Aorta (tissue), 5 donors: ENCODE measurements at places on chromosomes 1 and 21.

DNA sequence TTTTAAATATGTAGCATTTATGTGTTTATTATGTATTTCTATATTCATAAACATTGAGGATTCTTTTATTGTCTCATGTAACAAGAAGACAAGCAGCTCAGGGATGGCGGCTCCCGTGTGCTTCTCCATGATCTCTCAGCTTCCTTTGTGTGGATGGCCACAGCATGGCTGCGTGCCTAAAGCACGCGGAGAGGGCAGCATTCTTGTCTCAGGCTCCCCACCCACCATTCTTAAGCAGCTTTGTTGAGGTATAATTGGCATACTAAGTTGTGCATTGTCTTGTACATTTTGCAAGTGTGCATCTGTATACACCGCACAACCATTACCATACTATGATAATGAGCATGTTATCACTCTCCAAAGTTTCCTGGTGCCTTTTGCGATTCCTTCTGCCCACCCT, 81.6 kb downstream of the CAMTA1 start:
- no peak for DNase-seq

DNA sequence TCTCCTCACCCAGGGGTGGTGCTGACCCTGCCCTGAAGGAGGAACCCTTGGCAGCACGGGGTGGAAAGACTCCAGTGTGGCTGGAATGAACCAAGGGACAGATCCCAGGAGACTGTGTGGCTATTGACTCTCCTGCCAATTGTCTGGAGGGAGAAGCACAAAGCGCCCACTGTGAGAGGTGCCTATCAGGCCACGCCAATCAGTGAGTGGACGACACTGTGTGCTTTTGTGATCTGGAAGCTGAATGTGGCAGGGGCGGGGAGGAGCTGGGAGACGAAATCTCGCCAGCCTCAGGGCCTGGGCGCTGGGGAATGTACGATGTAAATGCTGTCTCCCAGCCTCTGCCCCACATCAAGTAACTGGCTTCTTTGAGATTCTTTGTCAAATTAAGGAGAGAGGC, 167.1 kb downstream of the ZBTB18 start:
- DNase-seq: no peak

GRCh38 chr1:233356705-233356987, 29.1 kb downstream of the MAP3K21 start:
- DNase-seq: no peak

- DNase-seq: no peak
These were observed 13.9 kb upstream of the BCAR3 start for GRCh38 chr1:93695411-93696005.

DNA sequence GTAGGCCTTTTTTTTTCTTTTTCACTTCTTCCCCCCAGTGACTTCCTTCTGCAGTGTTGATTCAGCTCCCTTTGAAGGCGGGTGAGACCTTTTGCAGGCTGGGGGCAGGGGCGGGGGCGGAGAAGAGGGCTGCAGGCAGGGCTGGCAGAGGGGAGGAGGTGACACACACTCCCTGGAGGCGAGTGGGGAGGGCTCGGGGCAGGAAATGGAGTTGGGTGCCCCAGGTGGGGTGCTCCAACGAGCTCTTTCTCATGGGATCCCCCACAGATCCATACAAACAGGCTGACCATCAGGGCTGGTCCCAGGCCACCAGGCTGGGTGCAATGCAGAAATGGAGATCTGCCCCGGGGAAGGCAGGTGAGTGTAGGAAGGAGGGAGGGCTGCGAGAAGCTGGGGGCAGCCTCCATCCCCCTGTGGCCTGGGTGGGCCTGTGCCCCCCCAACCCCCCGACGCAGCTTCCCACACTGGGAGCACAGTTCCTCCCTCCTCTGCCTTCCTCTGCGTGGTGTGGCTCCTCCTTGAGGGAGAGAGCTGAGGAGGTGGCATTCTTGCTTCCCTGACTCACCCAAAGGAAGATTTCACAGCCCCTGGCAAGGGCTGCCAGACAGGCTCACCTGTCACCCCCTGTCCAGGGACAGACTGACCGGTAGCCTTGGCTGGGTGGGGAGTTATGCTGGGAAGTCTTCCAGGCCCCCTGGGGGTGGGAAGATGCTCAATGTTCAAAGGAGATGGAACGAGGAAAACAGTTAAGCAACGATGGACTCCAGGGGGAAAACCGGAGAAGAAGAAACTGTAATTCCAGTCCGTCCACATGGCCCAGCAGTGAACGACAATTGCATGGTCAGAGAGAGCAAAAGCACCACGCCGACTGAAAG, 7.1 kb upstream of the ITGB2 start:
- peak; percentile 78 for DNase-seq

- no peak for DNase-seq
These were observed 4.4 kb upstream of the XPR1 start for GRCh38 chr1:180627411-180627810.

DNA sequence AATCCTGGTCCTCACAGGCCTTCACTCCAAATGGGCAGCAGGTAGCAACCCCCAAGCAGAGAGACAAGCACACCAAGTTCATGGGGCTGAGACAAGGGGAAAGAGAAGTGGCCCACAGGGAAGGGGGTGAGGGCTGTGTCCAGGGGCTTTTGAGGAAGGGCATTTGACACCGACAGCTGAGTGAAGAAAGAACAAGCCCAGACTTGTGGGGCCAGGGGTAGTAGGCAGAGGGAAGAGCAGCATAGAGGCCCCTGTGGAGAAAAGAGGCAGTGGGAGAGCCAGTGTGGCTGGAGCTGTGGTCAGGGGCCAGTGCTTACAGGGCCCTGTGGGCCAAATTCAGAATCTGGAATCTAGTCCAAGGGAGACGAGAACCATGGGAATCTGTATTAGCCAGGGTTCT, 85.4 kb downstream of the IGSF21 start:
- no peak for DNase-seq

- DNase-seq: no peak
These were observed 121.9 kb downstream of the NRIP1 start for GRCh38 chr21:14942801-14943490.

- DNase-seq: no peak
These were observed 447.3 kb downstream of the PLA2G4A start for GRCh38 chr1:187275985-187276575.

GRCh38 chr1:242017580-242018233, 18.8 kb upstream of the MAP1LC3C start:
- peak; percentile 57 for DNase-seq

DNA sequence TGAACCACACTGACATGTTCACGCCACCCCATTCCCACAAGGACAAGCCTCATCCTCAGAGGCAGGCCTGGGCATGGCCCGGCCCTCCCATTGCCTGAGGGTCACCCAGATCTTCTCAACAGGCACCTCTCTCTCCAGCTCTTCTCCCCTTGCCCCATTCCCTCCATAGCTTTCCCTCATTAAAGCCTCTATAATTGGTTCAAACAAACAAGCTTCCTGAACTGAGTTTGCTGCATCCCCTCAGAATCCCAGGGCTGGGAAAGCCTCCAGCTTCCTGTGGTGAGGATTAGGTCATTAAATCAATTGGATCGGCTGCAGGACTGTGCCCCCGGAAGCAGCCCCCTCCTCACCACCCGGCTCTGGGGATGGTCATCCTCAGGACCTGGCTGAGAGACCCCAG, 18.9 kb downstream of the CTNNBIP1 start:
- DNase-seq: peak; percentile 35

GRCh38 chr1:94110021-94110761, 10.8 kb downstream of the ABCA4 start:
- DNase-seq: no peak

DNA sequence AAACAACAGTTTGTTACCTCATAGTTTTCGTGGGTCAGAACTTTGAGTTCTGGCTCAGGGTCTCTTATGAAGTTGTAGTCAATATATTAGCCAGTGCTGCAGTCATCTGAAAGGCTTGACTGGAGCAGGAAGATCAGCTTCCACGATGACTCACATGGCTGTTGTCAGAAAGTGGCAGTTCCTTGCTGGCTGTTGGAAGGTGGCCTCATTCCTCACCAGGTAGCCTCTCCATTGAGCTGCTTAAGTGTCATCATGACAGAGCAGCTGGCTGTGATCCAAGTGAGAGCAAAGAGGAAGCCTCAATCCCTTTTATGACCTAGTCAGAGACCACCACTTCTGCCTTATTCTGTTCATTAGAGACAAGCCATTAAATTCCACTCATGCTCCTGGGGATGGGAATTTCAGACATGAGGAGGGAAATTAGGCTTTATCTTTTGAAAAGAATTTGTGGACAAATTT, 5.6 kb downstream of the OSBPL9 start:
- no peak for DNase-seq

- no peak for DNase-seq
These were observed 73.2 kb upstream of the GADD45A start for GRCh38 chr1:67611846-67612245.

- no peak for DNase-seq
These were observed 95.5 kb upstream of the DPT start for GRCh38 chr1:168824418-168825065.

DNA sequence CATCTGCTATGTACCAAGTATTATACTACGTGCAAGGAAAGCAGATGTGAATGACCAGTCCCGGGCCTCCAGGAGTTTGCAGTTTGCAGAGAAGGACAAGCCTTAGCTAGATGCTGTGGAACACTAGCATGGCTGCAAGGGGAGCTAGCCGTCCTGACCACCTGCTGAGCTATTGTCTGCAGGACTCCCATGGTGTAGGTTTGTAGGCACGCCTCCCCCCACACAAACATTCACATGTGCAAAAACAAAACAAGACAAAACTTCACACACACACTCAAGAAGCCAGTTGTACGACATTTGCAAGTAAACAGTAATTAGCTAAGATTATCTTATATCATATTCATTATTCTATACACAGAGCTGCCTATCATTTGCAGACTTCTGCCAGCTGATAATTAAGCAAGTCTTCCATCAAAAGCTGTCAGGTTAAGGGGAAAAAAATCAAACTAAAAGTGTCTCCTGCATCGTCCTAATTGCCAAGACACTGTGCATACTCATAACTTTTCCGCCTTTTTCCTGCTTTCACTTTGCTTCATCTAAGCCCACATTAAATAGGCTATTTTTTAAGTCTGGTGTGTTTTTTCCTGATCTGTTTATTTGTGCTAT, 10.7 kb upstream of the HNRNPU start:
- DNase-seq: no peak

DNA sequence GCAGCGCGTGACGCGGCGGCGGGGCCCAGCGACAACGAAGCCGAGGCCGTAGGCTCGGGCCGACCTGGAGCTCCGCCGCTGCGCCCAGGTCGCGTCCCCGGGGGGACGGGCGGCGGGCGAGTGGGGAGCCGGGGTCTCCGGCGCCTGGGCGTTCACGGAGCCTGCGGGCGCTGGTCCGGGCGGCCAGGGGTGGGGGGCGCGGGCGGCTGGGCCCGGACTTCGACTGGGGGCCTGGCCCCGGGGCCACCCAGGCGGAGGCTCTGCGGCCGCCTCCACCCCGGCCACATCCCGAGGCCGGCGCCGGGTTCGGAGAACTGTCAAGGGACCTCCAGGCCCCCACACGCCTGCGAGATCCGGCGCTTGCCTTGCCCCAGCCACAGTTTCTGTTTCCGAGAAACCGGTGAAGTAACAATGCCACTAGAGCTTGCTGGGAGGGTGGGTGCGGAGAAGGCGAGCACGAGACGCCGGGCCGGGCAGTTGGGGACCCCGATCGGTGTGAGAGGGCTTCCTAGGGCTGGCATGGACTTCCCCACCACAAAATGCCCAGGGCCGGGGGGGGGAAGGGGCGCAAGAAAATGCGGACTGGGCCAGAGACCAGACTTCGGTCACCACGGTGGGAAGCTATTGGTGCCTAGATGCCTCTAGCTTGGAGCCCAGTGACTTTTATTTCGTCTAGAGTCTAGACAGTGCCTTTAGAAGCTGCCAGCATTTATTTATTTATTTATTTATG, 501 bp downstream of the FBXO6 start:
- DNase-seq: peak; percentile 65

DNA sequence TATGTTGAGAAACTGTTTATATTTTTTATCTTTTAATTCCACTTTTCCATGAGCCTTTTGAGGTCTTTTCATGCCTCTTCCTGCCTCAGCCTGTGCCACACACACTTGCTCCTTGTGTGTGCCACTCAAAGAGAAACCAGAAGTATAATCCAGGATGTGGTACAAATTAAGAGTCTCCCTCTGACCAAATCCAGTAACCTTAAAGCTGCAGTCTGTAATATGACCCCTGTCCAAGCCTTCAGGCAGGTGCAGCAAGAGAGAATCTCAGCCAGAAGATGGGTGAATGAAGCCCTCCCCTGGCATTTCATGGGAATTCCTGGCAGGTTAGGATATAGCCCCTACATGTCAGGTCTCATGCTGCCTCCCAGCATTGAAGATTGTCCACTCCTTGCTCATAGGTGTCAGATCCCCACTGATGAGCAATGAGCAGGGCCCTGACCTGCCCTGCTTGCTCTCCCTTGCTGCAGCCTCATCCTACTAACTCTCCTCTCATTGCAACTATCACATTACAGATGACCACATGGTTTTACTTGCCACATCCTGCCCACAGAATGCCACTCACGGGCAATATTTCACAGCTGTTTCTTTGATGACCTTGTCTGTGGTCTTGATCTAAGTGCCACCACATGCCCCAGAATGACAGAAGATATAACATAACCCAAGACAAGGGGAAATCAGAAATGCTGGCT, 169.3 kb downstream of the SEC16B start:
- no peak for DNase-seq

DNA sequence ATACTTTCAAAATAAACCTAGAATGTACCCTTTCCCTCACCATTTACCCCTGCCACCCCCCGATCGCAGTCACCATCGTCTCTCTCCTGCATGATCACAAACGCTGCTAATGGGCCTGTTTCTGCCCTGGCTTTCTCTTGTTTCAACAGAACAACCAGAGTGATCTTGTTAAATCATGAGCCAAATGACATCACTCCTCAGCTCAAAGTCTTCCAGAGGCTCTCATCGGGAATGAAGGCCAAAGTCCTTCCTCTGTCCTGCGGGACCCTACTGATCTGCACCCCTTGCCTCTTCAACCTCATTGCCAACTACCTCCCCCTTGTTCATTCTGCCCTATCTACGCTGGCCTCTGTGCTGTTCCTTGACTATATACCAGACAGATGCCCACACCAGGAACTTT, 39.4 kb upstream of the PTGFRN start:
- no peak for DNase-seq

- DNase-seq: no peak
These were observed 61.8 kb upstream of the DNAH14 start for GRCh38 chr1:224867715-224868114.

- DNase-seq: peak; percentile 43
These were observed 58.6 kb downstream of the FAAP20 start for GRCh38 chr1:2135941-2136340.

DNA sequence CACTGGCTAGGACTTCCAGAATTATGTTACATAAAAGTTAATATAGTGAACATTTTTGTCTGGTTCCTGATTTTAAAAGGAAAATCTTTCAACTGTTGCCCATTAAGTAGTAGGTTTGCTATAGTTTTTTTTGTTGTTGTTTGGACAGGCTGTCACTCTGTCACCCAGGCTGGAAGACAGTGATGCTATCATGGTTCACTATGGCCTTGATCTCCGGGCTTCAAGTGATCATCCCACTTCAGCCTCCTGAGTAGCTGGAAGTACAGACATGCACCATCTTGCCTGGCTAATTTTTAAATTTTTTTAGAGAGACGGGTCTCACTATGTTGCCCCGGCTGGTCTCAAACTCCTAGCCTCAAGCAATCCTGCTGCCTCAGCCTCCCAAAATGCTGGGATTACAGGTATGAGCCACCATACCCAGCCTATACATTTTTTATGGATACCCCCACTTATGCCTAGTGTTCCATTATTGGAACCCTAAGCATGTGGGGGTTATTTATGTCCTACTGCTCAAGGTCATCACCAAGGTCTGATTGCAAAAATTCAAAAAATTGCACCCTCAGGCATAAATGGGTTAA, 6.5 kb downstream of the CTXND2 start:
- no peak for DNase-seq
